Left lung (tissue), 14 donors: ENCODE measurements at places on chromosomes 6 and 20. TPM values are rescaled to one million over a fixed set of nuclear protein-coding genes. Genes with fewer than 3 reads are reported as not detected.

GRCh38 chr6:163954088-163954775 lies 539.7 kb downstream of the QKI start:
- H3K4me1 ChIP-seq, result no peaks in the 10 kb centered on the region
- DNase-seq, result peak; percentile 35
- no peak overlapping the region for H3K27ac ChIP-seq
- peaks cover 4% of the 10 kb centered on the region for H3K27me3 ChIP-seq
- H3K4me3 ChIP-seq, result no peak overlapping the region

DNA sequence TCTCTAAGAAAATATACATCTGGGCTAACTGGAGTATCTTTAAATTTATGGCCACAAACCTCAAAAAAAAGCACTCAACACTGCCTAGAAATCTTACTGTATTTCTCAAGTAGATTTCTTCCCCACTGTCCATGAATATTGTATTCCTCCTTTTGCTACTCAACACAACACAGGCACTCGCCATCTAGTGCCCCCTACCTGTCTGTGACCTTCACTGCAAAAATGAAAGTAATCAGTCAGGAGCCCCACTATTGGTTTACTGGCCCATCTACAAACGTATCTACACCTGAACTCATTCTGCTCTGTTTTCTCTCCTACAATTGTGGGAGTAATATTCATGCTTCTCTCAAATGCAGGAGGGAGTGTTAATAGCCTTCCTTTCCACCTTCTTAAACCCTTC lies 58.3 kb downstream of the LY86 start:
- no peaks in the 10 kb centered on the region for H3K4me1 ChIP-seq
- no peak overlapping the region for H3K27ac ChIP-seq
- H3K4me3 ChIP-seq, result no peak overlapping the region
- H3K27me3 ChIP-seq, result no peaks in the 10 kb centered on the region
- no peaks in the 10 kb centered on the region for H3K36me3 ChIP-seq
- DNase-seq, result no peak

DNA sequence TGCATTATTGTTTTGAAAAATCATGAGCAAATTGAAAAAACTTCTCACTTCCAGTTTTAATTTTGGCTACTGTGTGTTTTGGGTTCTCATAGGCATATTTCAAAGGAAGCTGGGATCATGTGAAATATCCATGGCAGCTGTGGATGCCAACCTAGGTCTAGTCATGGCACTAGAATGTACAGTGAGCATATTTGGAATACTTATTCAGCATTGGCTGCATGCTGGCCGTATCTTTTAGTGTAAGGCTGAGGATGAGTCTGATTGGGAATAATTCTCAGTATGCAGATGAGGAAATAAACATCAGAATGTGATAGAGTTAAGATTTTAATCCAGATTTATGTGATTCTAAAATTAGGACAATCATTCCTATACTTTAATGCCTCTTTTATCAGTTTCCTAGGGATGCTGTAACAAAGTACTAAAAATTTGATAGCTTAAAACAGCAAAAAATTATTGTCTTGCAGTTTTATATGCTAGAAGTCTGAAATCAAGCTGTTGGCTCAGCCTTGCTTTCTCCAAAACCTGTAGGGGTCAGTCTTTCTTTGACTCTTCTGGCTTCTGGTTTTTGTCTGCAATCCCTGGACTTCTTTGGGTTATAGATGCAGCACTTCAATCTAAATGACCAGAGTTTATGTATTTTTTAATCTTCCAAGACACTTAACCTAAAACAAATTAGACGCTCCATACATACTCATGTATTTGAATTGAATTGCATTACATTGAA lies 37.7 kb upstream of the DEFB112 start:
- DNase-seq, result no peak
- no peaks in the 10 kb centered on the region for H3K4me1 ChIP-seq
- no peaks in the 10 kb centered on the region for H3K36me3 ChIP-seq
- no peak overlapping the region for H3K27ac ChIP-seq
- H3K27me3 ChIP-seq, result no peaks in the 10 kb centered on the region

DNA sequence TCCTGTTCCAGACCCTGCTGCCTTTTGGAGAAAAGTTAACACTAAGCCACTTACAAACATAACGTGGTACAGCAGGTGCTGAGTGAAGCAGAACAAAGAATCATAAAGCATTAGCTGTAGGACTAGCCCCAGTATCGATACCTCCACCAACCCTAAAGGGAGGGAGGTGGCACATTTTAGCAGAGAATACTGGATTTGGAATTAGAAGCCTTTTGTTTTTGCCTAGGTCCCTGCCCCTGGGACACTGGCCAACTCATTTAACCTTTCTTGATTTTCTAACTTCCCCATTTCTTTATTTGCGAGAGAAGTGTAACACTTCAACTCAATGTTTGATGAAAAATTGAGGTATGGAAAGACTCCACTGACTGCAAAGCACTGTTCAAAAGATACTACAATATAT lies 93.5 kb downstream of the B3GAT2 start:
- no peaks in the 10 kb centered on the region for H3K4me1 ChIP-seq
- no peak for DNase-seq
- peaks cover 25% of the 10 kb centered on the region for H3K36me3 ChIP-seq

DNA sequence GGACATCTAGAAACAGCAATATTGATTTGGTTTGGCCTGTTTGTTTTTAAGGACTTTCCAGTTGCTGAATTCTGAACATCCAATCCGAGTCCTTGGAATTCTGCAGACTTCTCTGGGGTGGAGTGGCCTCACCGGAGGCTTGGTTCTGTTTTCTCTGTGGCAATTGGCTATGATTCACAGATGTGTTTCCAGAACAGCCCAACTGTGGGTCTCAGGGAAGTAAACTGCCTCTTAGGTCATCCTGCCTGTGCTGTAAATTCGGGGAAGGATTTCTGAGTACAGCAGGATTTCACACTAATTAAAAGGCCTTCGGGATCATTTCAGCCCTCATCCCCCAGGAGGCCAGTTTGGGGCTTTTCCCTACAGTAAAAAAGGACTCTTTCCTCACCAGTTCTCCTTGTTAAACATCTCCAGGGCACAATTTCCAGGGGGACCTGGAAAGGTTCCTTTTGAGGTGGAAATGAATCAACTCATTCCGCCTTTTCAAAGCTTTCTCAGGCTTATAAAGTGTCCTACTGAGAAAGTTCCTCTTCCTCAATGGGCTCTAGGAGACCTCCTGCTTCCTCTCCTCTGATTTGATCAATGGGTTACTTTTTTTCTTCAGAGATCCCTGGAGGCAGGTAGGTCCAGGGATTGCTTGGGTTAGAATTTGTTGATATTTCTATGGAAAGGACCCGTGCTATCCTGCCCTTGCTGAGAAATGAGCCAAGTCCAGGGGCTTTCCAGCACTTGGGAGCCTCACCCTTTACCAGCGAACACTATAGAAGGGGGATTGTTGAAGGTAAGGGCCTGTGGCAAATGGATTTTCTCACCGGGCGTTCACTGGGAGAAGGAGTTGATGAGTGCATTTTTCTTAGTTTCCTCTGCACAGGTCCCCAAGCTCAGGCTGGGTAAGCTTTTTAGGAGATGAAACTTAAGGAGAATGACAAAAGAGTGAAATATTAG lies 114.6 kb downstream of the CLIC5 start:
- H3K27me3 ChIP-seq, result no peaks in the 10 kb centered on the region
- H3K27ac ChIP-seq, result no peak overlapping the region

GRCh38 chr6:82622461-82622860 lies 258.8 kb downstream of the TPBG start:
- no peaks in the 10 kb centered on the region for H3K27me3 ChIP-seq
- DNase-seq, result no peak
- no peaks in the 10 kb centered on the region for H3K4me1 ChIP-seq
- H3K27ac ChIP-seq, result no peak overlapping the region
- H3K36me3 ChIP-seq, result no peaks in the 10 kb centered on the region

DNA sequence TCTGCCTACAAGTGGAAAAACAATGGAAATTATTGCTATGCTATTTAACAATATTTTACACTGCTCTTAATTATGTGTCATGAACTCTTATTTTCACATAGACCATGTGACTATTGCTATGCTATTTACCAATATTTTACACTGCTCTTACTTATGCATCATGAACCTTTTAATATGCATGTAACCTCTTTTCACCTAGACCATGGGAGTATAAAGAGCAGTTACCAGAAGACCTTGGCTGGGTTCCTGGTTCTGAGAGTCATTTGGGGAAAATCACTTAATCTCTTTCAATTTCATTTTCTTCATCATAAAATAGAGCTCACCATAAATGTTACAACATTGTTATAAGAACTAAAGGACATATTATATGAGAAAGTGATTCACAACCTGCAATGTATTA lies 223.8 kb upstream of the RNF217 start:
- DNase-seq, result no peak
- no peak overlapping the region for H3K27ac ChIP-seq
- H3K36me3 ChIP-seq, result no peaks in the 10 kb centered on the region
- H3K4me3 ChIP-seq, result no peak overlapping the region
- H3K4me1 ChIP-seq, result no peaks in the 10 kb centered on the region

DNA sequence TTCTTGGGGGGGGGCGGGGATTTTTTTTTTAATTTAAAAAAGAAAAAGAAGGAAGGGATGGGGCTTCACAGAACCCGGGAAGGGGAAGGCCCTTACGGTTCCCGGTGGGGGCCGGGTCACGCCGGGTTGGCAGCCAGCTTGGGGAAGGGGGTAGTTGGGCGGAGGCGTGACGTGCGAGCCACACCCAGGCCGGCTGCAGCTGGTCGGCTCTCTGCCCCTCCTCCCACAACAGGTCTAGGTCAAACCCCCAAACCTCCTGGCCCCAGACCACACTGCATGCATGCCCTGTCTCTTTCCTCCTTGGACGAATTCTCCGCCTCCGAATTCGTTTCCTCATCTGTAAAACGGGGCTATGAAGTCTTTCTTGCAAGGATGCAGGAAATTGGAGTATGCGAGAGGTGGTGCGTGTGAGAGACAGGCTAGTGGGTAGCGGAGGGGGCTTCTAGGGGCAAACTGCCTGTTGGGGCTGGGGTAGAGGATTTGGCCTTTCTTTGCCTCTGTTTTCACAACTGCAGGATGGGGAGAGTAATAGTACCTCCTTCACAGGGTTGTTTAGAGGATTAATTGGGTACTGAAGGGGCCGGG lies 828 bp downstream of the HCK start:
- H3K4me1 ChIP-seq, result no peaks in the 10 kb centered on the region
- peak; percentile 87 for DNase-seq
- H3K27ac ChIP-seq, result peak overlapping the region; percentile 26
- peak overlapping the region; percentile 58 for H3K4me3 ChIP-seq
- no peaks in the 10 kb centered on the region for H3K36me3 ChIP-seq

DNA sequence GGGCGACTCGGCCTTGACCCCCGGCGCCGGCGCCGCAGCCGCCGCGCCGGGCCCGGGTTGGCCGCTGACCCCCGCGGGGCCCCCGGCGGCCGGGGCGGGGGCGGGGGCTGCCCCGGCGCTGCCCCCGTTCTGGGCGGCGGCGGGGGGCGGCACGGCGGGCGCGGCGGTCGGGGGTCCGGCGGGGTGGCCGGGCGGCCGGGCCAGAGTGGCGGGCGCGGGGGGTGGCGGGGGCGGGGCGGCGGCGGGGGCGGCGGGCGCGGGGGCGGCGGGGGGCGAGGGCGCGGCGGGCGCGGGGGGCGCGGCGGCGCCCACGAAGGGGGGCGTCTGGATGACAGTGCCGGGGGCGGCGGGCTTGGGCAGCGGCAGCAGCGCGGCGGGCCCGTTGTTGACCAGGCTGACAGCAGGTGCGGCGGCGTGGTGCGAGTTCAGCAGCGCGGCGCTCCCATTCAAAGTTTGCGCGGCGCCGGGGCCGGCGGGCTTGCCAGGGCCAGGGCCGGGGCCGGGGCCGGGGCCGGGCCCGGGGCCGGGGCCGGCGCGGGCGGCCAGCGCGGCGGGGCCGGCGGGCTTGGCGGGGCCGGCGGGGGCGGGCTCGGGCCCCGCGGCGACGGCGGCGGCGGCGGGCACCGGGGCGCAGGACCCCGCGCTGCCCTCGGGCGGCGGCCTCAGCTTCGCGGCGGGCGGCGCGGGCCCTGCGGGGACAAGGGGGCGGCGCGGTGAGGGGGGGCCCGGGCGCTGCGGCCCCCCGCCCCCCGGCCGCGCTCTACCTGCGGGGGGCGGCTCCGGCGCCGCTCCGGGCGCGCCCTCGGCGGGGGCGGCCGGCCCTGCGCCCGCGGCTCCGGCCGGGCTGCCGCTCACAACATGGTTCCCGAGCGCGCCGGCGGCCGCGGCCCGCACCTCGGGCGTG lies 659 bp downstream of the TAF4 start:
- no peak for DNase-seq
- H3K4me3 ChIP-seq, result peak overlapping the region; percentile 49
- no peaks in the 10 kb centered on the region for H3K36me3 ChIP-seq

DNA sequence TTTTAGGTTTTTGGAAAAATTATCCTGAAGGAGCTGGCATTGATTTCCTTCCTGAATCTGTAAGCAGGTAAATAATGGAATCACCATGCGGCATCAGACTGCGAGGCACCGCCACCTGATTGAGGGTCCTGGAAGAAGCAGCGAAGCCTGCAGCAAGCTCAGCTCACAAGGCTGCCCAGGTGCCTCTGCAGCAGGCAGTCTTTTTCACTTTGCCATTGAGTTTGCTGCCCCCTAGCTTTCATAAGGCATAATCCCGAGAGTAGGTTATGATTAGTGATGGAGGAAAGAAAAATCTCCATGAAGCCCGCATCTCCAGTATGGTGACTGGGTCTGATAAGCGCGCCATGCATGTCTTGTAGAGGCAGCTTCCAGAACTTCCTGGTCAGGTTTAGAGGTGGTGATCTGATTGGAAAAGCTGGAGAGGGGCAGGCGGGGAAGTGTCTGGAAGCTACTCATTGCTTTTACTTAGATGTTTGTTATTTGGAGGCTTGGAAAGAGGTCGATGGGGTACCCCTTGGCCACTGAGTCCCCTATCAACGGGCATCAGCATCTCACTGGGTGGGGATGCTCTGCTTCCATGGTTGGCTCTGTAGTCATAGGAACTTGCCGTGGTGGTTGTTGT lies 26.7 kb downstream of the IYD start:
- DNase-seq, result peak; percentile 50
- H3K4me3 ChIP-seq, result no peak overlapping the region
- peak overlapping the region; percentile 71 for H3K27ac ChIP-seq
- no peaks in the 10 kb centered on the region for H3K36me3 ChIP-seq

GRCh38 chr6:132818404-132819359 lies 4.3 kb downstream of the RPS12 start:
- DNase-seq, result no peak
- H3K27me3 ChIP-seq, result no peaks in the 10 kb centered on the region
- H3K27ac ChIP-seq, result peak overlapping the region; percentile 23
- no peaks in the 10 kb centered on the region for H3K36me3 ChIP-seq

- no peaks in the 10 kb centered on the region for H3K27me3 ChIP-seq
- H3K4me1 ChIP-seq, result no peaks in the 10 kb centered on the region
- no peak for DNase-seq
- no peak overlapping the region for H3K4me3 ChIP-seq
- no peaks in the 10 kb centered on the region for H3K36me3 ChIP-seq
These were observed 163.4 kb upstream of the DEFB112 start for GRCh38 chr6:50213146-50213545.

- no peaks in the 10 kb centered on the region for H3K27me3 ChIP-seq
- H3K4me3 ChIP-seq, result peak within 1 kb of the TSS; percentile 38
- H3K4me1 ChIP-seq, result no peaks in the 10 kb centered on the region
- peak; percentile 92 for DNase-seq
These were observed at the start of gene NHLRC1 for GRCh38 chr6:18122128-18123093. Gene NHLRC1, minus strand, starts transcription at chr6:18122677. Its CDS starts 71 bp downstream, at chr6:18122606.

The PRPH2 gene
- 1.7 TPM for total RNA-seq

The PTCHD4 gene
- 0.55 TPM for total RNA-seq

The LSM2 gene
- total RNA-seq, result 51.5 TPM

The F13A1 gene
- 153 TPM for total RNA-seq

The BEND6 gene
- total RNA-seq, result 3.8 TPM

The RAET1E gene
- total RNA-seq, result 0.50 TPM
